ENCODE measurements at places on chromosomes 7 and 10.

- no peak for DNase-seq
These were observed 43.1 kb downstream of the FOXK1 start for GRCh38 chr7:4725014-4725849.

- no peak for DNase-seq
These were observed 21.8 kb downstream of the PWWP2B start for GRCh38 chr10:132418527-132419416.

DNA sequence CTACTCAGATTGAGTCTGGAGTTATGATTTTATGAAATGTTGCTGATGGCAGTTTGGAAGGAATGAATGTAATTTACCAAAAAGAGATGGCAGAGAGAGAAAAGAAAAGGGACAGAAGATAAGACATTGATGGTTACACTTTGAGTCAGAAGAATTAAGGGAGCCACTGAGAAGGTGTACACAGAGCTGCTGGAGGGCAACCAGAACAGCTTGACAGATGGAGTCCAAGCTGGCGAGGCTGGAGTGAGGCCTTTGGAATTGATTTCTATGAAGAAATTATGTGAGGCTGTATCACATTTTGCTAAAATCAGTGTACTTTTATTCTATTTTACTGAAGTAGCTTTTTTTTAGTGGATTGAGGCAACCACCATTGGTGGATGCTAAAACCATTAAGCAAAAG, 740.5 kb downstream of the REEP3 start:
- no peak for DNase-seq

DNA sequence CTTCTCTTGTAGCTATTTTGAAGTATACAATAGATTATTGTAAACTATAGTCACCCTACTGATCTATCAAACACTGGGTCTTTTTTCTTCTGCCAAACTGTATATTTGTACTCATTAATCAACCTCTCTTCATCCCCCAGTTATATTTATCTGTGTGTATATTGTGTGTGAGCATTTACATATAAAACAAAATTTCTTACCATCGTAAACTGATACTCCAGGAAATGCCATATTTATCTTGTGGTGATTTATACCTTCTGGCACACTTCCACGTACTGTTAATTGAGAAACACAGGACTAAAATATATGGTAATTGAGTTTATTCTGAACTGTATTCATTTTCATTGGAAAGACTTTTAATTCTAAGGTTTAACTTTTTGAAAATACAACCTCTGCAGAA, 18.9 kb downstream of the ANLN start:
- no peak for DNase-seq

GRCh38 chr10:5317547-5318107, 47.1 kb upstream of the UCN3 start:
- peak; percentile 71 for DNase-seq

GRCh38 chr10:97494151-97494550, 4.1 kb downstream of the MMS19 start:
- DNase-seq, result no peak

GRCh38 chr7:70360557-70360956, 762.3 kb downstream of the AUTS2 start:
- no peak for DNase-seq
